Neural crest cell (in vitro differentiated cells): ENCODE measurements at places on chromosomes 13 and 19.

- no peak for DNase-seq
Measured at GRCh38 chr13:48400850-48401291, 12.0 kb downstream of the LPAR6 start.

- DNase-seq, result no peak
Measured at GRCh38 chr13:43815204-43815603, 28.4 kb upstream of the ENOX1 start.

- no peak for DNase-seq
Measured at GRCh38 chr13:98761986-98762616, 9.6 kb upstream of the SLC15A1 start.

GRCh38 chr19:52941941-52942385, 18.7 kb upstream of the ZNF888 start:
- DNase-seq, result no peak

- DNase-seq, result no peak
Measured at GRCh38 chr19:32022044-32022640, 323.3 kb upstream of the ZNF507 start.

- DNase-seq, result no peak
Measured at GRCh38 chr19:31961191-31961590, 384.2 kb upstream of the ZNF507 start.

DNA sequence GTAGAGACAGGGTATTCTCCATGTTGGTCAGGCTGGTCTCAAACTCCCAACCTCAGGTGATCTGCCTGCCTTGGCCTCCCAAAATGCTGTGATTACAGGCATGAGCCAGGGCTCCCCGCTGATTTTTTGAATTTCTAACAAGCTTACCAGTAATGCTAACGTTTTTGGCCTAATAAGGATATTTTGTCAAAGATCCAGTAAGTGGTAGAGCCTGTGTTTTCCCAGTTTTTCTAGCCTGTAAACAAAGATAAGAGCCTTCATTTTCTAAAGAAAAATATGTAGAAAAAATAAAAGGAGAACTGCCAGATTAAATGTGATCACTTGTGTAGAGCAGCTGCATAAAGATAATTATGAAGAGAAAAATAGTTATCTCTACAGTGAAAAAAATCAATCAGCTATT, 37.7 kb downstream of the ZNF93 start:
- DNase-seq, result no peak
